Mesothelial cell of epicardium (in vitro differentiated cells): ENCODE measurements at places on chromosomes 2 and 18.

- DNase-seq: no peak
Observed at GRCh38 chr2:43572244-43572643, 23.6 kb downstream of the THADA start.

- no peak for DNase-seq
Observed at GRCh38 chr2:209422191-209422754, 1.6 kb upstream of the MAP2 start.

GRCh38 chr2:215418064-215418963, 17.6 kb downstream of the FN1 start:
- DNase-seq: no peak

DNA sequence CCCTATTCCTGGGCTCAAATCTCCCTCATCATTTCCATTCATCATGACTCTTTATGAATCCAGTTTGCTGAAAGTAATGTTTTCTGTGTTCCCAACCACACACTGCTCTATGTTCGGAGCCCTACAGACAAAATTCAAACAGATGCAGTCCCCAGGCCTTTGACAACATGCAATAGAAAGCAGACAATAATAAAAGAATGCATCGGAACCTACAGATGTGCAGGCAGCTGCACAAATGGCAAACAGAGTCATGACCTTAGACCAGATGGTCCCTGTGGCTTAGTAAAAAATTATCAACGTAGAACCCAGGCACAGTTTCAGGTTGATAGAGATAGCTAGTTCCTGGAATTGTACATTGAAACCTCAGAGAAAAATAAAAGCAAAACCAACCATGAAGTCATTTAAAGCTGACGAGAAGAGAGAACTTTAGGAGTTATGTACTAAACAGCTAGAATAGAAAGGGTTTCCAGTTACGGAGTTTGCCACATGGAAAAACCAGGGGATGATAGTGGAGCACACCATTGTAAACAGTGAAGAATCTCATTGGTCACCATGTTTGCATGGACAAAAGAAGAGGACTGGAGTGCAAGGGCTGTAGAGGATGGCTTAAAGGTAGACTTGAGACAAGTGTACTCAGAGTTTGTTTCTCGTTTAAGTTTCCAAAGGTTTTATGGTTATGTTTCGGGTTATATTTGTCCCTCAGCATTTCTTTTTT, 23.2 kb upstream of the ACVR1 start:
- DNase-seq: no peak
